ENCODE measurements at places on chromosomes 11 and 22.
A peak's percentile ranks its signal among the peaks of the same experiment; 100 is the strongest.

- no peak for DNase-seq
Observed at GRCh38 chr11:11946878-11947277, 61.5 kb downstream of the DKK3 start.

DNA sequence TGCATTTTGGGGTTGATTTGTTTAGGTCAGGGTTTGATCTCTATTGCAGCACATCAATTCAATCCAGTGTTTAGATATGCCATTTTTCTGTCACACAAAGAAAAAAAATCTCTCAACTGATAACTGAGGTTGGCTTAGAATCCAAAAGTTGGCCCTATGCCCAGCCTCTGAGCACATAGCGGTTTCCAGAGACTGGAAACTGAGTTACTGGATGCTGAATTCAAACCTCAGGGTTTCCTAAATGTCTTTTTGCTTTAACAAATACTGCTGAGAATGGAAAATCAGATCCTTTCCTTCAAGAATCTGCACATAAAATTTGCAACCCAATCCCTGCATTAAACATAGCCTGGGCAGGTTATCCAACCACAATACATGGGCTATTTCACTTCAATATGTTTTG lies 4.0 kb downstream of the P4HA3 start:
- no peak for DNase-seq

DNA sequence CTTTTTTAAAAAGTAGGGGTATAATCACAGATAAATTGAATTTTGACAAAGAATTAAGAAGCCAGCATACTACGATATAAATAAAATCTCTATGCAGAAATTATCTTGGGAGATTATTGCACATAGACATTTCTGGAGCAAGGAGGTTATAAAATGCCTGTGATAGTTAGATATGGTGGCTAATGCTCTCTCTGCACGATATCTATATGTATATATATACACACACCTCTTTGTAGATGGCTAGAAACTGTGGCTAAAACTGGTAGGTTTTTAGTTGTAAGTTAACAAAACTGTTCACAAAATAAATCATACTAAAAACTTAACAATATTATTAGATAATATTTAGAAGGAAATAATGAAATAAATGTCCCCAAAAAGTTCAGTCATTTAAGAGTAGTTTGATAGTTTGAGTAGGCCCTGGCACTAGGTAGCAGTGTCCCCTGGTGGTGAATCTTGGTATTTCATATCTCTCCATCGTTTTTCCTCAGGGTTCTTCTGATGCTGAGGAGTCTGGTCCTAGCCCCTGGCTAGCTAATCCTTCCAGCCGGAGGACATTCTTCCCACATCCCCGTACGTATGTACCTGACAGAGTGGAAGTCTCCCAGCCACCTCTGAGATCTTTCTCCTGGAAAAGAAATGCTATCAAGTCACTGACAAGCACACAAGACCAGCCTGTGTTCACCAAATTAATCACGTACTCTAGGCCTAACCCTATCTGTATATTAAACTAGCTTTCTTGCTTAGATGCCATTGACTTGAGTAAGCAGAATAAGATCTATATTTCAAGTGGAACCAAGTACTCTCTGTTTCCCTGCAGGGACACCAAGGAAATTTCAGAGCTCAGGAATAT lies 32.2 kb downstream of the ART5 start:
- DNase-seq: peak; percentile 24

DNA sequence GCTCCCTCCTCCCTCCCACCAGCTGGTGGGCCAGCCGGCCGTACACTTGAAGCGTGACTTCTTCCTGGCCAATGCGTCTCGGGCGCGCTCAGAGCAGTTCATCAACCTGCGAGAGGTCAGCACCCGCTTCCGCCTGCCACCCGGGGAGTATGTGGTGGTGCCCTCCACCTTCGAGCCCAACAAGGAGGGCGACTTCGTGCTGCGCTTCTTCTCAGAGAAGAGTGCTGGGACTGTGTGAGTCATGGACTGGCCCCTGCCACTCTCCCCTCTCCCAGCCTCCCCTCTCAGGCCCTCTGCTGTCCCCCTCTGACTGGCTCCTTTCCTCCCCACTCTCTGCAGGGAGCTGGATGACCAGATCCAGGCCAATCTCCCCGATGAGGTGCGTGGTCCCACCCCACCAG lies 24.7 kb downstream of the CAPN1 start:
- no peak for DNase-seq

DNA sequence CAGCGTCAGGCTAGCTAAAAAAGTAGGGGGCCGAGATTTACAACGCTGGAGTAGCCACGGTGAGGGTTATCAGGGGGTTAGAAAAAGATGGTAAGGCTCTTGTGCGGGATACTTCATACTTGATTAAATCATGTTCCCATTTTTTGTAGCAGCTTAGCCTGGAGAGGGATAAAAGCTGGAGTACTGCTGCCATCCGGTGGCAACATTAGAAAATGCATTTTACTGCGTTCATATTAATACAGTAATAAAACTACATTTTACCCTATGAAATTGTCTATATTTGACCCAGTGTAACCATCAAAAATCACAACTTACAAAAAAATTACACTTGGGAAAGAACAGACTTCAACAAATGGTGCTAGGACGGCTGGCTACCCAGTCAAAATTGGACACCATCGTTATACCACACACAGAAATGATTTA lies 17.3 kb downstream of the RPUSD4 start:
- DNase-seq: no peak

GRCh38 chr11:15159085-15159484 lies 44.4 kb downstream of the INSC start:
- DNase-seq: no peak

DNA sequence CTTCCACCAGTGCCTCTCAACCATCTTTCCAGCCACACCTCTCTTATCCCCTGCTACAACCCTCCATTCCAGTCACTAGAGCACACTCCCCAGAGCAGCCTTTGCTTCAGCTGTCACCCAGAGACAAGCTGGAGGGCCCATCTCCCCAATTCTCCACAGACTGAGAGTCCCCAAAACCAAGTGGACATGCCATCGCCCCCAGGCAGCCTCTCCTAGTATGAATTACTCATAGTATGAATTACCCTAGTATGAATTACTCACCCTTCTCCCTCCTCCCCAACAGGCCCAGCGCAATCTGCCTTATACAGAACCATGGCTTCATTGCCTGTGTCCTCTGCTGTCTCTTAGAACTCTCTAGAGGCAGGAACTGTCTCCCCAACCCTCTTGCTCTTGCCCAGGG lies 24.8 kb downstream of the MYH9 start:
- DNase-seq: no peak

- DNase-seq: no peak
Observed at GRCh38 chr11:65791719-65792213, 4.9 kb downstream of the OVOL1 start.

DNA sequence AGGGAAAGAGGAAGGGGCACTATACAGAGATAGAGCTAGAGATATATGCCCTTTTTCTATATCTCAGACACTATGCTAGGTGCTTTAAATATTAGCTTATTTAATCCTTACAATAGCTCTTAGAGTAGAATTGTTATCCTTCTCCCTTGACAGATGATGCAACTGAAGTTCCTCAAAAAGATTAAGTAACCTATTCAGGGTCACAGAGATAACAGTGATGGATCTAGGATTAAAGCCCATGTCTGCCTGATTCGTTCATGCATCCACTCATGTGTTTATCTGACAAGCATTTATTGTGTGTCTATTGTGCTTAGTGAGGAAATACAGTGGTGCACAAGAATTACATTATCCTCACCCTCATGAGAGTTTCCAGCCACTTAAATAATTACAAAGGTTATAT lies 8.7 kb downstream of the CCDC83 start:
- DNase-seq: no peak

GRCh38 chr11:45541693-45542434 lies 123.6 kb downstream of the CHST1 start:
- no peak for DNase-seq

GRCh38 chr11:106305458-106305857 lies 228.0 kb downstream of the AASDHPPT start:
- DNase-seq: no peak

DNA sequence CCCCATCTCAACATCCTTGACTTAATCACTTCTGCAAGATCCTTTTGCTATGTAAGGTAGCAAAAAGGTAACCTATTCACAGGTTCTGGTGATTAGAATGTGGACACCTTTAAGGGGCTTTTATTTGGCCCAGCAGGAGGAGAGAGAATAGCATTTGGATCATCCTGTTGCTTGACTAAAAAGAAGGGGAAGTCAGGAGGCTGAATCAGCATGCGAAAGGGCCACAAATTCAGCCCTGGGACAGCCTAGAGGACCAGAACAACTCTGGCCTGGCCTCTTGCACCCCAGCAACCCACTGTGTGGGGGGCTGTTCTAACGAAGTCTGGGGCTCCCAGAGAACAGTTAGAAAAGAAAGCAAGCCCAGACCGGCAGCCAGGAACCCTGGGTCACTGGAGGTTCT lies 3.2 kb upstream of the HMOX1 start:
- no peak for DNase-seq

DNA sequence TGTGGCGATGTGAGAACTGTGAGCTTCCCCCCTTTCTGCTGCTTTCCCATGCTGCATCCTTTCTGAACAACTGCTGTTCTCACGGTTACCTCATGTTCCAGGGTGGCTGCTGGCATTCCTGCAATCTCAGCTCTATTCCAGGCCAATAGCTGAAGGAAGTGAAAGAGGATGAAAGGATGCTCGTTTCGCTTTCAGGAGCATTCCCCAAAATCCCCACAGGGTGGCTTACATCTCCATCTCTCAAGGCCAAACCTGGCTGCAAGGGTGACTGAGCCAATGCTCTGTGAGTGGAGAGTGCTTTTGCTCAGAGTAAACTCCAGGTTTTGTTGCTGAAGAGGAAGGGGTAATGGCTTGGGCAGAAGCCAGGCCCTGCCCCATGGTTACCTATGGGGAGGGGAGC lies 848.2 kb downstream of the BRD1 start:
- no peak for DNase-seq

GRCh38 chr11:118224511-118225188 lies at the start of gene JAML:
Gene JAML, minus strand, starts transcription at chr11:118225011. Its CDS starts 10,145 bp downstream, at chr11:118214866.
- DNase-seq: peak; percentile 58

- DNase-seq: no peak
Observed at GRCh38 chr22:47168900-47169800, 406.7 kb downstream of the TBC1D22A start.

- no peak for DNase-seq
Observed at GRCh38 chr22:50606165-50606945, 5.8 kb downstream of the MAPK8IP2 start.

DNA sequence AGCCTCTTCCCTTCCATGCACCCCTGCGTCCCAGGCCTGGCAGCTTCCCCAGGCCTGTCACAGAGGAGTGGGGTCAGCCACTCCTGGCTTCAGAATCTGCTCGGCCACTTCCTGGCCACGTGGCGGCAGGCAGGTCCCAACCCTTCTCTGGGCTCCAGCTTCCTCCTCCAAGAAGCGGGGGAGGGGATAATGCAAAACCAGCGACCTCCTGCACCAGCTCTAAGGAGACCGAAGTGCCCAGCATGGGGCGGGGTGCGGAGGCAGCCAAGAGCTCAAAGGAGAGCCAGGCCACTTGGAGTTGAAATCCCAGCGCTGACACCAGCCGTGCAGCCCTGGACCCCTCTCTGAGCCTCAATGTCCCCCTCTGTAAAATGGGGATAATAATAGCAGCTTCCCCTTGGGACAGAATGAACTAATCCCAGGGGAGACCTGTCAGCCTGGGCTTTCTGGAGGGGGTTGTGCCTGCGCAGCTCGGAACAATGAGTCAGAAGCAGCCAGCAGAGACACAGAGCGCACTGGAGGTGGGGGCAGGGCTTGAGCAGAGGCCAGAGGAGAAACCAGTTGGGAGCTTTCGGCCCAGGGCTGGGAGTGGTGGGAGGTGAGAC lies 22.8 kb upstream of the PICK1 start:
- no peak for DNase-seq

DNA sequence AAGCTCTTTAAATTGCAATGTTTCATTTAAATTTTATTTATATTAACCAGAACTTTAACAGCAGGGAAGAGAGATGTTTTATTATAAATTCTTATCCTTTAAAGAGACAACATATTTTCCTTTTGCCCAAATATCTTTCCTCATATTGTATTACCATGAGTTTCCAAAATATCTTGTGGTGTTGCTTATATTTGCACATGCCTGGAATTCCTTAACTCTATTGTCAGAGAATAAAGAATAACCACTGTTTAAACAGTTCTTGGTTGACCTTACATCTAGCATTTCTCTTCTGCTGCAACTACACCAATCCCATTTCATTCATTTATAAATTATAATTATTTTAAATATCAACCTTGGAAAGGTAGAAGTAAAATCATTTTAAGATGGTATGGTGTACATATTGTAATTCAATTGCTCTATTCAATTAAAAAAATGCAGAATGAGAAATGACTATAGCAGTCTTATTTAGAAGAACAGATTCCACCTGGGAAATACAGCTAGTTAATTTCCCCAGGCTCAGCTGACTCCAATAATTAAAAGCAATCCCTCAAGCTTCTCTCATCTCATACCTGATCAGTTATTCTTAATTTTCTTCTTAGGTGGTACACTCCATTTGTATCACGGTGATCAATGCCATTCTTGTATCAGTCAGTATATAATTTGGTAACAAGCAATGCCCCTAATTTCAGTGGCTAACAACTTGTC lies 923.3 kb downstream of the KCNA4 start:
- no peak for DNase-seq

DNA sequence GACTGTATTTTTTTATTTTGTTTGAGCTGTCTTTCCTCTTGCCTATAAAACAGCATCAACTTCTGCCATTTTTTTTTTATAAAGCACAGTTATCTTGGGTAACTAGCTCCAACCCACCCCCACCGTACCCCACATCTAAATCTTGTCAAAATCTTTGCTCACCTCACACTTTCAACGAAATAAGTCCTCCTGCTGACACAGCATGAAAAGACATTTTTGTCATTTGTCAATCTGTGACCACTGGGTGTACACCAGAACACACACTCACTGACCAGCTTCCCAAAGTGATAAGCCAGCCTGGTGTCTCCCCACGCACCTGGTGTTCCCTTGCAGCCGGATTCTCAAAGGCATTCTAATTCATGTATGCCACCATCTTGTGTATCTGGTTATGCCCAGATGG lies 1.7 kb upstream of the TECTA start:
- no peak for DNase-seq

DNA sequence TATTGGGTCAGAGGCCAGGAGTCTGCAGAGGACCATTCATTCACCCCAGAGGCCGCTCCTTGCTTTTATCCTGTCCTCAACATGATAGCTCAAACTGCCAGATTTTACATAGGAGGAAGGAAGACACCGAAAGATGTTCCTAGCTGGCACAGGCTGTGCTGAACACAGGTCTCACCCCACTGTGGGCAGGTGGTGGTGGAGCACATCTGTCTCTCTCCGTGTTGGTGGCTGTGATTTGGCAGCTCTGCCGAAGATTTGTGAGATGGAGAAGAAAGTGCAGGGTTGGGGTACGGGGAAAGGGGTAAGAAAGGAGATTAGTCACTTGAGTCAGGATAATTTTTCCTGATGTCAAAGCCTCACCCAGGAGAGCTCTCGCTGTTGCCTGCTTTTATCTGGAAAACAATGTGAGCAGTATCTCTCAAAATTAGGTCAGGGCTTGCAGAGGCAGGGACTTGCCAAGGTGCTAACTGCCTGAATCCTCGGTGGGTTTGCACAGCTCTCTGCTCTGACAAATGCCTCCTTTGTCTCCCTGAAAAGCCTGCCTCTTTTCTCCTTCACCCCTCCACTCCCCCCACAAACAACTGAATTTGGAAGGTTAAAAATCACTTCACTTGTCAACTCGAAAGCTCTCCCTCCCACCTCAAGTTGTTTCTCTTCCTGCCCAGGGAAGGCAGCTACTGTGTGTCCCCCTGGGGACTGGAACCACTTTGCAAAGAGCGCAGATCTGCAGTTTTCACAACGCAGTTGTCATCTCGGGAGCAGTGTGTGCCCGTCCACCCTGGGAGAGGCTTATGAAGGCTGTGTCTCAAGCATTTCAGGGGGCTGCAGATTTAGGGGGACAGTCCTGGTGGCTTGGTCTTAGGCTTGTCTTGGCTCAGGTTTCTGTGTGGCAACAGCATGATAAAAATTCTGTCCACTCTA lies 299.7 kb downstream of the ST3GAL4 start:
- DNase-seq: no peak

GRCh38 chr22:36257948-36258670 lies 5.2 kb downstream of the APOL1 start:
- DNase-seq: no peak

Data from stimulated activated CD4-positive, alpha-beta T cell treated with anti-CD3 and anti-CD28 coated beads, TNF-alpha, amount 100 ng/mL, for 24 hours (primary cell).